Naive thymus-derived CD8-positive, alpha-beta T cell (primary cell): ENCODE measurements at places on chromosomes 13 and 19. TPM values are rescaled to one million over a fixed set of nuclear protein-coding genes. Genes with fewer than 3 reads are reported as not detected.

TSKS gene
- total RNA-seq, result 3.5 TPM

DNA sequence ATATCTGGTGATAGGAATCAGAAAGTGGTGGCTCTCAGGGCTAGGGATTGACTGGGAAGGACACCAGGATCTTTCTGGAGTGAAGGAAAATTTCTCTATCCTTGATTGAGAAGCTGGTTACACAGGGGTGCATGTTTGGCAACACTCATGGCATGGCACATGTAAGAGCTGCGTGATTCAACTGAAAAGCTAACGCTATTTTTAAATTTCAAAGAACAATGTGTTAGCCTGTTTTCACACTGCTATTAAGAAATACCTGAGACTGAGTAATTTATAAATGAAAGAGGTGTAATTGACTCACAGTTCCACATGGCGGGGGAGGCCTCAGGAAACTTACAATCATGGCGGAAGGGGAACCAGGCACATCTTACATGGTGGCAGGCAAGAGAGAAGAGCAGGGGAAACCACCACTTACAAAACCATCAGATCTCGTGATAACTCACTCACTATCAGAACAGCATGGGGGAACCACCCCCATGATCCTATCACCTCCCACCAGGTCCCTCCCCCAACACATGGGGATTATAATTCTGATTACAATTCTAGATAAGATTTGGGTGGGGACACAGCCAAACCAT lies 7.4 kb downstream of the SIGLEC8 start:
- no peak for DNase-seq

DNA sequence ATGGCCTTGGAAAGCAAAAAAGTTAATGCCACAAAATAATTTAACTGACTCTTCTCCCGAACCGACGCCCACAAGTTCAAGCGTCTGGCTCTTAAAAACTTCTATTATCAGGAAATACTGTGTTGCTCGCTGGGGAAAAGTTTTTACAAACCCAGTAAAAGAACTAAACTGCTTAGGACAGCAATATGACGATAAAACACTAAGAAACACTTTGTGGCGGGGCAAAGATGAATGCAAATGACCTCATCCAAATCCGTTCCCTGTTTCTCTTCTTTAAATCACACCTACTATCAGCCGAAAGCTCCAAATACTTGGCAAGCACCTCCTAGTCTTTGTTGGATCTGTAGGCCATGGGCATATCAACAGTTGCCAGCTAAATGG lies 4.9 kb downstream of the SIGLEC11 start:
- no peak for DNase-seq

DNA sequence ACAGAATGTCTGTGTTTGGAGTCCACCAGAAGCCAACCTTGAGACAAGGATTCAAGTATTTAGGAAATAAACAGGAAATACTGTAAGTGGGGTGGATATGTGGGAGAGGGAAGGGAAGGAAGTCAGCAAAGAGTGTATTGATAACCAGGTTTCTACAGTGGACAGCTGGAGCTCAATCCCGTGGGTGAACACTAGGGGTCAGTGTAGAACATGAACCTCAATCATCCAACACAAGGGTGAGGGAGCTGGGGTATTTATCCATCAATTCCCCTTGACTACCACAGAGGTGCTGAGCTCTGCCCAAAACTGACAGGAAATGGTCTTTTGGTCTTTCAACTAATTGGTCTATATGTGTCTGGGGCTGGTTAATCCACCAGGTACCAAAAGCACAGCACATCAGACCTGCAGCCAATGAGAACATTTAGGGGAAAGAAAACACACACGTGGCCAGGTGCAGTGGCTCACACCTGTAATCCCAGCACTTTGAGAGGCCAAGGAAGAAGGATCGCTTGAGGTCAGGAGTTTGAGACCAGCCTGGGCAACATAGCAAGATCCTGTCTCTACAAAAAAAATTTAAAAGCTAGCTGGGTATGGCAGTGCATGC lies 5.6 kb upstream of the SYDE1 start:
- peak; percentile 47 for DNase-seq

GRCh38 chr13:67577361-67577760 lies 347.2 kb upstream of the PCDH9 start:
- no peak for DNase-seq

DNA sequence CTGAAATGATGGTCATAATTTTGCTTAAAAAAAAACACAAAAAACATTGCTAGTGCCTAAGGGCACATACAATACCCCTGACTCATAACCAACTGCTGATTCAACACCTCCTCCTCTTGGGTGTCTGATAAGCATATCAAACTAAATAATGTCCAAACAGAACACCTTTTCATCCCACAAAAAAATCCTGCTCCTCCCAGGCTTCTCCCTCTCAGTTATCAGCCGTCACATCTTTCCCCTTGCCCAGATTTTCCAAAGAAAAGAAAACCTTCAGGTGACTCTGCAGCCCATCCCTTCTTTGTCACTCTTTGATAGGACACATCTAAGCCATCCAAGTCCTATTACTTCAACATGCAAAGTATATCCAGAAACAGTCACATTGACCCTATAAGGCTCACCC lies 46.9 kb downstream of the ABCC4 start:
- no peak for DNase-seq

TEX29 gene
- 0.99 TPM for total RNA-seq

CEACAM3 gene
- not detected for total RNA-seq

DNA sequence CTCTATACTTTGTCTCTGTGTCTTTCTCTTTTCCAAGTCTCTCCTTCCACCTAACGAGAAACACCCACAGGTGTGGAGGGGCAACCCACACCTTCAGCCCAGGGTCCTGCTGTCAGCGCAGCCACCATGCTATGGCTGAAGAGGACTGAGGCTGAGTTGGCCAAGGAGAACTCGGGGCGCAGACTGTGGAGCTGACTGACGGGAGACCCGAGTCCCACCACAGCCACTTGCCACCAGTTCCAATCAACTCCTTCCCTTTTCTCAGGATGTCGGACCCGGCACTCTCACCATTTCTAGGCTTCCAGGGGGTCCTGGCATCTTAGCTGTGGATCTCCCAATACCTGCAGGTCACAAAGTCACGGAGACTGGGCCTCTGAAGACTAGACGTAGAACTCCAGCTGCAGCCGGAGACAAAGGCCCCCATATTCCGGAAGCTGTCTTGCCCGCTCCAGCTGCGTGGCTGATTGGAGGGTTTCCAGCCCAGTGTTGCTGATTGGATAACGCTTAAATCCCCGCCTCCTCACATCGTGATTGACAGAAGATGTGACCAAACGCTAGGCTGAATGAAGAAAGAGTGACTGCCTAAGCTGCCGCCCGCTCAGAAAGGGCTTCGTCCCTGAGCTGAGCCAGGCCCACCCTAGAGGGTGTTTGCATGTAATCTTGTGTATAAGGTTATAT lies 63.6 kb downstream of the ZNF429 start:
- DNase-seq, result peak; percentile 87

DNA sequence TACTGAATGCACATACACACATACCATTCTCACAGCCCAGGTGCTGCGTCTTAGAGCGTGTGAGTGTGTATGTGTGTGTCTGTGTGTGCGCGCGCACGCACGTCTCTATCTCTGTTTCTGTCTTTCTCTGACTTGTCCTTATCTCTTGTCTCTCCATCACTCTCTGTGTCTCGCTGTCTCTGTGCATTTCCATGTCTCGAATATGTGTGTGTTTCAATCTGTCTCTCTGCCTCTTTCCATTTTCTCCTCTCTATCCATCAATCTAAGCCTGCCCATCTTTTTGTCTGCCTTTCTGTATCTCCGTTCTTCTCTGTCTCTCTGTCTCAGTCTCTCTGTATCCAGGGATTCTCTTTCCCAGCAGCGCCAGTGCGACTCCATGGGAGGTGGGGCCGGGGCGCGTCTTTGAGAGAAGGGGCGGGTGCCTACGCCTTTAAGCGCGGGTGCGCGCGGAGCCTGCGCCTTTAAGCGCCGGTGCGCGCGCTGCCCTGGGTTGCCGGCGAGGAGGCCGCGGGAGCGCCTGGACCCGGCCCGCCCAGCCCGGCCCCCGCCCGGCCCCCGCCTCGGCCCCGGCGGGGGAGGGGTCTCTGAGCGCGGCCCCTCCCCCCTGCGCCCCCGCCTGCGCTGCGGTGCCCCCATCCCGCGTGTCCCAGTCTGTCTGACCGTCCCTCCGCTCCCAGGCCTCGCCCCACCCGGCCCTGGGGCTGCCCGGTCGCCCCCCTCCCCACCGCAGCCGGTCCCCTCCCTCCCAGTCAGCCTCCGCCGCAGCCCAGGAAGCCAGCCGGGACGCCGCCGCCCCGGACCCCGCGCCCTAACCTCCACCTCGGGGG lies at the start of gene LRFN3:
Gene LRFN3 (plus strand): TSS at position 464 of the 827 bp plus-strand sequence. CDS start 3,052 bp downstream, outside the sequence.
- no peak for DNase-seq

GRCh38 chr13:71659404-71659803 lies 207.6 kb downstream of the DACH1 start:
- DNase-seq, result no peak

- no peak for DNase-seq
These were observed 6.7 kb upstream of the MRPL4 start for GRCh38 chr19:10245189-10245939.
